Mucosa of gallbladder (tissue), 1 donor: ENCODE measurements at places on chromosomes 6 and 20. TPM values are rescaled to one million over a fixed set of nuclear protein-coding genes. Genes with fewer than 3 reads are reported as not detected.

The HTR1E gene
- total RNA-seq = 0.17 TPM

The ZDHHC14 gene
- total RNA-seq = 17.8 TPM

The NR2E1 gene
- not detected for total RNA-seq

The PKHD1 gene
- 17.3 TPM for total RNA-seq

The RAD21L1 gene
- total RNA-seq = not detected

The STX11 gene
- 2.9 TPM for total RNA-seq

The ARMH2 gene
- not detected for total RNA-seq

The TPMT gene
- total RNA-seq = 18.5 TPM

The SNAP25 gene
- 4.3 TPM for total RNA-seq

The CYB5R4 gene
- 11.9 TPM for total RNA-seq

The ERVFRD-1 gene
- total RNA-seq = 0.40 TPM

The HLA-DRB5 gene
- 48.0 TPM for total RNA-seq

The GOPC gene
- total RNA-seq = 20.9 TPM

The ORC3 gene
- total RNA-seq = 15.9 TPM

The MYT1 gene
- total RNA-seq = 0.17 TPM

The KCNB1 gene
- total RNA-seq = 7.1 TPM

The IMPG1 gene
- not detected for total RNA-seq

The RING1 gene
- 50.9 TPM for total RNA-seq

The PPP1R3G gene
- 2.8 TPM for total RNA-seq

The PRR18 gene
- not detected for total RNA-seq

The SIM1 gene
- not detected for total RNA-seq

The IL20RA gene
- 15.1 TPM for total RNA-seq

The PLN gene
- 152 TPM for total RNA-seq

The POU5F1 gene
- total RNA-seq = 9.7 TPM

The RSPH9 gene
- total RNA-seq = 0.58 TPM

The SFT2D1 gene
- 43.9 TPM for total RNA-seq

The OARD1 gene
- 36.3 TPM for total RNA-seq

The HLA-DPA1 gene
- 185 TPM for total RNA-seq

The GPR63 gene
- total RNA-seq = 1.6 TPM

The HLA-DPB1 gene
- total RNA-seq = 174 TPM

The SPATS1 gene
- not detected for total RNA-seq

The C20orf141 gene
- not detected for total RNA-seq

The TMEM74B gene
- 2.0 TPM for total RNA-seq

The LAMA5 gene
- total RNA-seq = 298 TPM

The JPH2 gene
- 48.9 TPM for total RNA-seq

The C6orf52 gene
- 0.69 TPM for total RNA-seq

The CEP57L1 gene
- 11.5 TPM for total RNA-seq

The NFATC2 gene
- total RNA-seq = 11.4 TPM

The GSTA3 gene
- not detected for total RNA-seq

The DSP gene
- 79.1 TPM for total RNA-seq

The UTRN gene
- total RNA-seq = 107 TPM

The PTPRT gene
- total RNA-seq = 45.0 TPM

The FAM162B gene
- 2.7 TPM for total RNA-seq

The GHRH gene
- total RNA-seq = not detected

The IPCEF1 gene
- total RNA-seq = 3.3 TPM

The SLC26A8 gene
- not detected for total RNA-seq

The RMND1 gene
- total RNA-seq = 16.0 TPM

The SLC22A1 gene
- 8.9 TPM for total RNA-seq

The IL17A gene
- total RNA-seq = not detected

The FLRT3 gene
- total RNA-seq = 33.2 TPM

The C20orf204 gene
- total RNA-seq = 1.7 TPM

The APOM gene
- total RNA-seq = 2.2 TPM

The SIGLEC1 gene
- 8.2 TPM for total RNA-seq

The SLC12A5 gene
- total RNA-seq = 0.32 TPM

The LGSN gene
- total RNA-seq = 0.06 TPM

The PLAGL2 gene
- 11.9 TPM for total RNA-seq

The CLVS2 gene
- 0.06 TPM for total RNA-seq
